Stimulated activated CD4-positive, alpha-beta T cell treated with anti-CD3 and anti-CD28 coated beads, Interleukin-2, amount 100 ng/mL, for 24 hours (primary cell): ENCODE measurements at places on chromosomes 5 and 9.
A peak's percentile ranks its signal among the peaks of the same experiment; 100 is the strongest.

- no peak for DNase-seq
These were observed 417.0 kb downstream of the ARHGEF28 start for GRCh38 chr5:74042959-74043358.

DNA sequence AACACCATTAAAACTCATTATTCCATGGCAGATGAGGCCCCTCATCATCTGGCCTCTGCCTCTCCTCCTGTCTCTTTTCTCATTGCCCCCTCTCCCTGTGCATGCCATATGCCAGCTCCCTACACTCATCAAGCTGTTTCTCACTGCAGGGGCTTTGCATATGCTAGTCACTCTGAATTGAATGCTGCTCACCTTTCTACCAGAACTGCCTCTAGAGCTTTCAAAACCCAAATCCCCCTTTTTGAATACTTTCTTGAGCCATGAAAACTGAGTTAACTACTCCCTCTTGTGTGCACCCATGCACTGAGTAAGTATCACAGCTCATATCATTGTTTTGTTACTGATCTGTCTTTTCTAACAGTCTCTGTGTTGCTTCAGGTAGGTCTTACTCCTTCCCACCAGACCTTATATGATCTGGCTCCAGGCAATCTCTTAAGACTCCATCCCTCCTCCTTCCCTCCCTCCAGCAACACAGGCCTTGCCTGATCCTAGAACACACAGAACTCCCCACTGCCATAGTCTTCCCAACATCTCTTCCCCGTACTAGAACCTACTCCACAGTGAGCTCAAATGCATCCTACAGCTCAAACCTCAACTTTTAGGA lies 60.5 kb downstream of the ASTN2 start:
- no peak for DNase-seq

DNA sequence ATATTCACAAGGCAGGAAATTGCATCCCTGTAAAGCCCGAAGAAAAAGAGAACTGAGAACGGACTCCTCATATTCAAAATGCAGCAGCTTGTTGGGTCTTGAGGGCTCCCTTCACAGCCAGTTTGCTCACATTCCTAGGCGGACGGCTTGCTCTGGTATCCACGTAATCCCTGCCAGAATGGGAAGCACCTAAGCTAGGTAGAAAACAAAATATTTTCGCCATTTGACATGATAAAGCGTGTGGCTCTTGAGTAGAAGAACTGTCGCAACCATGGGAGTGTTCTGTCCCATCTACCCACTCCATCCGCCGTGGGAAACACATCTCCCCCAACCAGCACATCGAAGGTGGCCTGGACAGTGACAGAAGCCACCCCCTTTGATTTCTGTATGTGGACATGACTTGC lies 183.1 kb downstream of the GAS1 start:
- DNase-seq, result no peak

GRCh38 chr9:124295159-124295794 lies 37.5 kb downstream of the NEK6 start:
- no peak for DNase-seq

DNA sequence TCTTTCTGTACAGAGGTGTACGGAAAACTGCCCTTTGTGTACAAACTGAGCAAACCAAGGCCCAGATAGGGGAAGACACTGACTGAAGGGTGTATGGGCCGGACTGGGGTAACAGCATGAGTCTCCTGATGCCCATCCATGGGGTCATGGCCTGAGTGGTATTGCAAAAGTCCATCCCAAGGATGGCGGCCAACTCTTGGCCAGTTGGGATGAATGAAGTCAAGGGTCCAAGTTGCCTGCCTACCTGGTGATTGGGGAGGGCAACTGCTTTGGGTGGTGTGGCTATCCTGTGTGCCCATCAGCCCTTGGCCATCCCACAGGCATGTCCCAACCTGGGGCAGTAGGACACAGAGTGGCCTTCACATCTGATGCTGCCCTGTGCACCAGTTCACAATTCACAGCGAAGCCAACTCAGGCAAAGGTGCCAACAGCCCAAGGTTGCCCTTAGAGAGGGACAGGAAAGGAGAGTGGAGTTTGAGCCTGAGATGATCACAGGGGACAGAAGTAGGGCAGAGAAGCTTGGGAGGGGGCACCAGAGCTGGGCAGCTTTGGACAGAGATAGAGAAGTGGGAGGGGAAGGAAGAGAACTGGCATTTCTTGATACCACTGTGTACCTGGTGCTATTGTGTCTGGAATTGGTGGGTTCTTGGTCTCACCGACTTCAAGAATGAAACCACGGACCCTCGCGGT lies 46.6 kb downstream of the COL15A1 start:
- DNase-seq, result no peak

- peak; percentile 80 for DNase-seq
These were observed at the start of gene CIZ1 for GRCh38 chr9:128191406-128192046. CIZ1 (minus strand) TSS chr9:128191572; CDS start chr9:128190857, 715 bp downstream.

- no peak for DNase-seq
These were observed 7.1 kb upstream of the IL17B start for GRCh38 chr5:149386166-149386565.

GRCh38 chr9:71966601-71967000 lies 55.2 kb downstream of the C9orf85 start:
- no peak for DNase-seq

DNA sequence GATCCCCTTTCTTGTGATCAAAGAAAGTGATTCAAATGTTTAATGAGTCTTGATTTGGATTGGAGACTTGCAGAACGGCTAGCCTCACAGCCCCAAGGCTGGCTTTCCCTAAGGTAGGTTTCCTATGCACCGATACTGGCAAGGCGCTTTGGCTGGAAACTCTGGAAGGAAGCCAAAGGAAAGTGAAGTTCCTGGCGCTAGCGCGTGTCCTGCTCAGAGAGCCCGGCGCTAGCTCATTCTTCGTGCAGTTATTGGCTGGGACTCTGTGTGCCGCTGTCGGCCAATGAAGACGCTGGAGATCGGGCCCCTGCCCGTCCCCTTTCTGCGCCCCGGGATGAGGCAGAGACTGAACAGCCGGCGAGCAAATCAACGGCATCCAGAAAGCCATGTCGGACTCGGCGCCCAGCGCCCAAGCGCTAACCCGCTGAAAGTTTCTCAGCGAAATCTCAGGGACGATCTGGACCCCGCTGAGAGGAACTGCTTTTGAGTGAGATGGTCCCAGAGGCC lies at the start of gene PCDHGC3:
Gene PCDHGC3 (plus strand): TSS at position 342 of the 507 bp plus-strand sequence. CDS start 151 bp downstream, at position 493.
- DNase-seq, result peak; percentile 71

- no peak for DNase-seq
These were observed 370.8 kb downstream of the TMEM38B start for GRCh38 chr9:106065136-106065535.

GRCh38 chr9:5553211-5553610 lies 42.9 kb downstream of the PDCD1LG2 start:
- no peak for DNase-seq

DNA sequence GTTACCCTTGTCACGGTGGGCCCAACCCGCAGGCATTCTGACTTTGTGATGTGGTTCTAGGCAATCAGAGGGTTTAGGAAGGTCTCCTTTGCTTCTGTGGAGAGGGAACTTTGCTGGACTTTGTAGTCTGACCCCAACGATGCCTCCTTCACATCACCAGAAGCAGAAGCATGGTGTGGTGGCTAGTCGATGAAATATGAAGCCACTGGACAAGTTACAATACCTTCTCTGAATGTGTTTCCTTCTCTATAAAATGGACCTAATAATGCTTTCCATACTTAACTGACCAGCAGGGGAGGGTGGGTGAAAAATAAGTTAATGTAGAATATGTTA lies 607 bp downstream of the SPEF2 start:
- no peak for DNase-seq

DNA sequence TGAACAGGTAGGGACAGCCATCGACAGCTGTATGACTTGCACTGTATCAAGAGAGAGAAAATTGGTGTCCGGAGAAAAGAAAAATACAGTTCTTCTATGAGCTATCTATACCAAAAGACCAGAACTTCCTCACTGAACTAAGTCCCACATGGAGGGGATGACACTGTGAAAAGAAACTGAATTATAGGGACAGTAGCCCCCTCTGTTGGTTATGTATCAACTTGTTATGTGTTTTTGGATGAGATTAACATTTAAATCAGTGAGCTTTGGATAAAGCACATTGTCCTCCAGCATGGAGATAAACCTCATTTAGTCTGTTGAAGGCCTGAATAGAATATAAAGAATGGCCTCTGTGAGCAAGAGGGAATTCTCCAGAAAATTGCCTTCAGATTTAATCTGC lies 176.6 kb upstream of the SH3GL2 start:
- no peak for DNase-seq

GRCh38 chr9:121700832-121701419 lies 49.5 kb downstream of the DAB2IP start:
- no peak for DNase-seq

DNA sequence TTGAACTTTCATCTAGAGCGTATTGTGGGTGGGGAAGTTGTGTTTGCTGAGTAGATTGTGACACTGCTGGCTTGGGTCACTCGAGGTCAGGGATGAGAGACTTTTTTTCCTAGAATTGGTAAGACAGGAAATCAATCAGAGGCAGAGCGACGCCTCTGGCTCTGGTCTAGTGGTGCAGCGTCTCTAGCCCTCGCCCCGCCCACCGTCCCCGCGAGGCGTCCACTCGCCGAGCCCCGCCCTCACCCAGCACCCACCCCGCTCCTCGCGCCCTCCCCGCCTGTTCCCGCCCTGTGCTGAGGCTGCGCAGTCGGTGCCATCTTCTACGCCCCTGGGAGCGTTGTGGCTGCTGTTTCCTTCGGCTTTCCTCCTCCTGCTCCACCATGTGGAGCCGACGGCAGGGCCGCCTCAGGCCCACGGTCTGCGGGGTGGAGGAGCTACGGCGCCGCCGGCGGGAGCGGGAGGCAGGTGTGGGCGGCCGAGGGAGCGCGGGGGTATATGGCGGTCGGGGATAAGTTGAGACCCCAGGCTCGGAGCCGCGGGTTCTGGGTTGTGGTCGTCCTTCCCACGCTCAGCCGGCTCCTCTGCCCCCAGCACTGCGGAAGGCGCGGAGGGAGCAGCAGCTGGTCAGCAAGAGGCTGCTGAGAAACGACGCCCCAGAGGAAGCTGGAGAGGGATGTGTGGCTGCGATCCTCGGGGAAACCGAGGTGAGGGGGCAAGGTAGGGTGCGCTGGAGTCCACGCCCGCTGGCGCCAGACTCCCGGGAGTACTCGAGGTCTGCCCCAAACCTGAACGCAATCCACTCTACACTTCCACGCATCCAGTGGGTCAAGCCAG lies at the start of gene TMCO6:
Gene TMCO6 (plus strand): TSS at position 304 of the 834 bp plus-strand sequence. CDS start 77 bp downstream, at position 381.
- peak; percentile 99 for DNase-seq

GRCh38 chr9:114516913-114517312 lies 11.6 kb upstream of the WHRN start:
- DNase-seq, result no peak

- DNase-seq, result no peak
These were observed 3.2 kb downstream of the SURF2 start for GRCh38 chr9:133359399-133360175.

DNA sequence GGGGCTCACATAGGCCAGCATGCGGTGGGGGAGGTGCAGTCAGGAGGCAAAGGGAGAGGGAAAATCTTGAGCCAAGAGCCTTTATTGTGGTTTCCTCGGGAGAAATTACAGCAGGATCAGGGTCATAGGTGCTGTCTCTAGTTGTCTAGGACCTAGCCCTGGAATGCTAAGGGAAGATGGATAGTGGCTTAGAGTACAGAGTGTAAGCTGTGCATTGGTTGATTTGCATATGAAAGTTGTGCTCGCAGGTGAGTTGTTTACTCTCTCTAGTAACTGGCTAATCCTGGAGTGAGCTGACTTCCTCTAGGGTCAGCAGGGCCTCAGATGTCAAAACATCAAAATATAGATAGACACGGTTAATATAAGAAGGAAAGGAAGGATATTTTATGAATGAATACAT lies 877.7 kb downstream of the TLE4 start:
- no peak for DNase-seq

- no peak for DNase-seq
These were observed 227.3 kb upstream of the ITGA1 start for GRCh38 chr5:52560366-52560765.

DNA sequence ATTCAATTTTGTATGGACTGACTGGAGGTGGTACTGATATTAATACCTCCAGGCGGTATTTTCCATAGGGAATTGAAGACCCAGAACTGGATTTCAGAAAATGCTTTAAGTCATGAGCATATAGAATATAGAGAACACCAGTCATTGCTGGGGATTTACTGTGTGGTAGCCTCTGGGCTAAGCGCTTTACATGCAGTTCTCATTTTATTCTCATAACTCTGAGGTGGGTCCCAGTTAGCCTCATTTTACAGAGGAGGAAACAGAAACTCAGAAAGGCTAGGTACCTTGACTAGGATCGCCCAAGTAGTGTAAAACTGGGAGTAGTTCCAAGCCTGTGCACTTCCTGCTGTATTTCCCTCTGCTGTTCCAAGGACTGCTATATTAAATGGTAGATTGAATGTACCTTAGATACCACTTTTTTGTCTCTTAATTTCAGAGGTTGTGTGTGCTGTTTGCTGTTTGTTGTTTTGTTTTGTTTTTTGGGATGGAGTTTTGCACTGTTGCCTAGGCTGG lies 13.8 kb downstream of the SLC44A1 start:
- no peak for DNase-seq

- DNase-seq, result no peak
These were observed 287.8 kb upstream of the DAB2 start for GRCh38 chr5:39712316-39713249.

GRCh38 chr9:121593066-121593465 lies 58.4 kb upstream of the DAB2IP start:
- DNase-seq, result no peak

DNA sequence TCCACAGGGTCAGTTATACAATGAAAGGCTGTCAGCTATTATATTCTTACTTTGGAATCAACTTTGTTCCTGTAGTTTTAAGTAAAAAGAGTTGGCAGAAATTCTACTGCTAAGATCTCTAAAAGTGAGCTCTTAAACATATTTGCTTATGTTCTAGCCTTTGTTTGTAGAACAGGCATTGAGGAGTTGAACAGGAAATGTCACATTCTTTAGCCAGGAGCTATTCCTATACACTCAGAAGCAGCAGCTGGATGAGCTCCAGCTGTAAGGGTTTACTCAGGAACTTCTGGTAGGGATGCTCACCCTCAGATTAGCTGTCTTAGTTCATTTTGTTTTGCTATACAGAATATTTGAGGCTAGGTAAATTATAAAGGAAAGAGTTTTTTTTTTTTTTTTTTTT lies 22.4 kb upstream of the SPINK14 start:
- DNase-seq, result no peak

- no peak for DNase-seq
These were observed 1350.0 kb upstream of the CDH9 start for GRCh38 chr5:28388428-28388827.

DNA sequence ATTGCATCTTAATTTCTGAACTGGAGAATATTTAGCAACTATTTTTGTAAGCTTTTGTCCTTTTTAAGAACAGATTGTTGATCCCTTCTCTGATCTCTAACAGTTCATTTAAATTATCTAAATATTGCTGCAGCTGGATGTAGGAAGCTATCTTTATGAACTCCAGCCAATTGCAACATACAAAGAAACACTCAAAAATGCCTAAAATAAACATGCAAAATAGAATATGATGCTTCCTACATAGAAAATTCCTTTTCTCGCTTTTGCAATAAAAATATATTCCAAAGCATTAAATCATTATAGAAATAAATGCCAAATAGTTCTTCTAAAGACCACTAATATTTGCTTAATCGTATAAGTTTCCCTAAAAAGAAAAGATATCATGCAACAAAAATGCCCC lies 218.6 kb downstream of the LURAP1L start:
- no peak for DNase-seq
